ENCODE measurements at places on chromosomes 1 and 21. TPM values are rescaled to one million over a fixed set of nuclear protein-coding genes. Genes with fewer than 3 reads are reported as not detected.
A peak's percentile ranks its signal among the peaks of the same experiment; 100 is the strongest.

Gene OR6Y1
- total RNA-seq, result not detected

Gene IL24
- 0.86 TPM for total RNA-seq

Gene GPX7
- total RNA-seq, result 52.8 TPM

Gene OLIG1
- total RNA-seq, result not detected

Gene PAQR6
- 0.43 TPM for total RNA-seq

Gene KCNN3
- total RNA-seq, result not detected

Gene AGPAT3
- 52.2 TPM for total RNA-seq

GRCh38 chr21:43925609-43926008, 60.6 kb downstream of the AGPAT3 start:
- no peak for DNase-seq

GRCh38 chr21:45736690-45737484, 93.4 kb downstream of the PCBP3 start:
- DNase-seq, result peak; percentile 44

- peak; percentile 6 for DNase-seq
These were observed 407.8 kb downstream of the PTPRC start for GRCh38 chr1:199046618-199047017.

GRCh38 chr1:147167365-147167764, 4.9 kb downstream of the PRKAB2 start:
- peak; percentile 97 for DNase-seq

GRCh38 chr1:24572301-24572700, 16.4 kb downstream of the NCMAP start:
- no peak for DNase-seq

- DNase-seq, result peak; percentile 78
These were observed 256.6 kb downstream of the ST6GALNAC3 start for GRCh38 chr1:76330991-76331603.

GRCh38 chr1:35175602-35176001, 17.3 kb downstream of the SFPQ start:
- no peak for DNase-seq

DNA sequence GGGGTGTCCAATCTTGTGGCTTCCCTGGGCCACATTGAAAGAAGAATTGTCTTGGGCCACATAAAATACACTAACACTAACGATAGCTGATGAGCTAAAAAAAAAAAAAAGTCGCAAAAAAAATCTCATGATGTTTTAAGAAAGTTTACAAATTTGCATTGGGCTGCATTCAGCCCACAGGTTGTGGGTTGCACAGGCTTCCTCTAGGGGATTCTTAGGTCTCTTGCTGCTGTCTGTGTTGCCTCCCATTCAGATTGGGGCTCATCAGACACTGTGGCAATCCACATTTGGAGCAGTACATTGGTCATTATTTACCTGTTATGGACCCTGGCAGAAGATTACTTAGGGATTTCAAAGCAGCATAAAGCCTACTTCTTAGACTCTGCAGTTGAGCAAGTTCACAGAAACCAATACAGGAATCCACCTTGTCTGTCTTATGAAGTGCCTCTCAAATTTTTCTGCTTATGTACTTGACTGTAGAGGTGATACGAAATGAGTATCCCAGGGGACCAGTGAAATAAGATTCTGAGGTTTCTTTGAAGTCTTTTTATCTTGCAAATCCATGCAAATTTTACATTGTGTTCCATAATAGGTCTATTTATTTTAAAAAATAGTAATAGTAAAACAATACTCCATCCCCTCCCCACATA, 205.5 kb downstream of the RPS6KC1 start:
- no peak for DNase-seq

GRCh38 chr1:88175631-88176226, 508.3 kb upstream of the PKN2 start:
- peak; percentile 3 for DNase-seq

GRCh38 chr21:15005391-15005790, 59.4 kb downstream of the NRIP1 start:
- no peak for DNase-seq

DNA sequence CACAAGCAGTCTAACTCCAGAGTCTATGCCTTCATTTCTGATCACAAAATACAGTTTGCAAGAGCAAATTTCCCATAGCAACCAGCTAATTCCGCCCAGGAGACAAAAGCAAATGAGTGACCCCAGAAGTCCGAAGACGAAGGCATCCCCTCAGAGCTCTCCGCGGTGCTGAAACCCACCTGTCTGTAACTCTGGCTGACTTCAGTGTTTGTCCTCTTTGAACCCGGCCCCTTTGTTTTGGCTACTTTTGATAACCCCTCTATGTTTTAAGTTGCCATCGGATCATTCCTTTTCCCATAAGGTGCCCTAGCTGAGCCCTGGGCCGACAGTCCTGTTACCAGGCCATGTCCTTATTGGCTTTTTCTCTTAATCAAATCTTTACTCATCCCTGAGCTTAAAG, 515.8 kb downstream of the PTPRU start:
- DNase-seq, result no peak

GRCh38 chr21:37974081-37974480, 57.8 kb upstream of the KCNJ6 start:
- no peak for DNase-seq

- DNase-seq, result no peak
These were observed 24.6 kb downstream of the KIRREL1 start for GRCh38 chr1:158017800-158018595.

DNA sequence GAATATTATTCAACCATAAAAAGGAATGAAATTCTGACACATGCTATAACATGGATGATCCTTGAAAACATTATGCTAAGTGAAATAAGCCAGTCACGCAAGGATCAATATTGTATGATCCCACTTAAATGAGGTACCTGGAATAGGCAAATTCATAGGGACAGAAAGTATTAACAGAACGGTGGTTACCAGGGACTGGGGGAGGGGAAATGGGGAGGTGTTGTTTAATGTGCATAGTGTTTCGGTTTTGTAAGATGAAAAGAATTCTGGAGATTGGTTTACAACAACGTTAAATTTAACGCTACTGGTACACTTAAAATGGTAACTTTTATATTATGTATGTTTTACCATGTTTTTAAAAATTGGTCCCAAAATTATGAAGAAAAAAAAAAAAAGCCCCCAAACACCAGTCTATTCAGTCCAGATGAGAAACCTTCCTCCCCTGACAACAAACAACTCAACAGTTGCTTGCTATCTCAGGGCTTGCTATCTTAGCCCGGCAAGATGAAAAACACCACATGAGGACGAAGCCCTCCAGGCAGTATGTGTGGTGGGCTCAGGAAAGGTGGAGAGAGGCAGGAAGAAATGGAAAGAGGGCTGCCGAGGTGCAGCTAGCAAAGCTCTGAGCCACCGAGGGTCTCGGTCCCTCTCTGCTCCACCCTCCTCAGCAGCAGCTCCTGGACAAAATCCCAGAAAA, 8.5 kb downstream of the NUAK2 start:
- no peak for DNase-seq

GRCh38 chr1:172139196-172139595, 281.3 kb upstream of the C1orf105 start:
- no peak for DNase-seq

- DNase-seq, result no peak
These were observed 71.4 kb upstream of the CLDN14 start for GRCh38 chr21:36551321-36551720.

DNA sequence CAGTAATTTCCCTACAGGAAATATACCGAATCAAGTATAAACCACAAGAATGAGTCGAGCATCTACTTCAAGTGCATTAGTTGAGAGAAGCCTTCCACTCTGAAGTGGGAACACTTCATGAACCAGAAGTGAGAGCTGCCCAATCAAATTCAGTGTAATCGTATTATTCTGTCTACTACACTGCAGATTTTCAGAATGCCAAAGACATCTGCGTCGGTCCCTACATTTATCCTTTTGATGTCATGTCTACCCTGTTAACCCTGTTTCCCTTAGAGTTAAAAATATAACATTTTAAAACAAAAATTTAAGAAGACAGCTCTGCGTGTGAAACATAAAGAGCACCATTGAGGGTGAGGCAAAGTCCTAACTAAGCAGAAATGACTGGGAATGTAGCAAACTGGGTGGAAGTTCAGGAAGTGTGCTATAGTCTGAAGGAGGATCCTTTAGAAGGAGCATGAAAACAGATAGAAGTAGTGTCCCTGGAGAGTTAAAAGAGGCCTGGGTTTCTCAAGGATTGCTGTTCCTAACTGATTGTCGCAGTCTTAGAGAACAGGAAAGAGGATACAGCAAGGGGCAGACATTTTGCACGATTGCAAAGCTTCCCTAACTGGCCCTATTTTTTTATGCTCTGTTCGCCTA, 291.2 kb downstream of the PTPRC start:
- DNase-seq, result peak; percentile 62

Measured in fibroblast of villous mesenchyme (primary cell).